SK-N-SH (cell line): ENCODE measurements at places on chromosomes 5 and 9. TPM values are rescaled to one million over a fixed set of nuclear protein-coding genes. Genes with fewer than 3 reads are reported as not detected.
A peak's percentile ranks its signal among the peaks of the same experiment; 100 is the strongest.

DNA sequence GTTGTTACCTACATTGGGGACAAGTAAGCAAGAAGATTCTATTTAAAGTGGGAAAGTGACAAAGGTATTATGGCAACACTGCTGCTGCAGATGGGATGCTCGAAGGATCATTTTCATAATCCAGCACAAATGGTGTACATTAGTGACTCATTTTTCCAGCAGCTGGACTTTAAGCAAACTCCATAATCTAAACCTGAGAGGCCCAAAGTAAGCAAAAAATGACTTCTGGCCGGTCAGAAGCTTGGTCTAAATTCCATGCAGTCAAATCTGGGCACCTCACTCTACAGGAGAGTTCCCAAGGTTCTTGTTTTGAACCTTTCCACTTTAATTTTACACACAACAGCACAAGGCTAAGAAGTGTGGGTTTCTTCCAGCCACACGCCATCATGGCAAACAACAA, 43.6 kb upstream of the TRAF1 start:
- DNase-seq = no peak

DNA sequence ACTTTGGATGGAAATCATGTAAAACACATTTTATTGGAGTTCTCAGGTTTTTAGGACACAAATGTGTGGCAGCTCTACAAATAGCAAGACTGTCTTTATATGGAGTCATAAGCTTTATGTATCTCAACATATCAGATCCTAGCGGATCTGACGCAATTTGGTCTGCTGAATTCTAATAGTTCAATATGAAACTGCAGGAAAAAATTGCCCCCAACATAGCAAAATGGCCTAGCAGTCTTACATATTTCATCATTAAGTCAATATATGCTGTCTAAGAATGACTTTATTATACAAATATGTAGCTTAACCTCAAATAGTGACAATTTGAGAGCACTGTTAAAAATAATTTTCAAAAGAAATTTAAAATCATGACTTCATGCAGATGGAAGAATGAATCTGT, 244.3 kb downstream of the TAF11L14 start:
- DNase-seq = no peak

- no peak for DNase-seq
Measured at GRCh38 chr9:94741866-94742265, 15.4 kb downstream of the AOPEP start.

DNA sequence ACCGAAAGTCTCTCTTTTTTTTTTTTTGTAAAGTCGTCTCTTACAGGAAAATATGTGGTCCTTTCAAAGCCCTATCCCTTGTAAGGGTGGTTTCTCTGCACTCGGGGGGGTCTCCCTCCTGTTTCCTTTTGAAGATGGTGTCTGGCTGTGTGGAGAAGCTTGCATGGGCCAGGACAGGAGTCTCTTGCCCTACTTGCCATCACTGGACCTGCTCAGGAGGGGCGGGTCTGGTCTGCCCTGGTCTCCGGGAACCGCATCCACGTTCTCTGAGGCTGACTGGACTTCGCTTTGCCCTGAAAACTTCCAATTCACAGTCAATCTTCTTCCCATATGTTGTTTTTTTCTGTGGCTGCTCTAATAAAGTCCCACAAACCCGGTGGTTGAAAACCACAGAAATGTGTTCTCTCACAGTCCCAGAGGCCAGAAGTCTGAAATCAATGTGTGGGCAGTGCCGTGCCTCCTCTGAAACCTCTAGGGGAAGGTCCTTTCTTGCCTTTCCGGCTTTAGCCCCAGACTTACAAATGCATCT, 92.9 kb upstream of the IER5L start:
- no peak for DNase-seq

- no peak for DNase-seq
Measured at GRCh38 chr9:100803956-100804355, 224.6 kb upstream of the PLPPR1 start.

DNA sequence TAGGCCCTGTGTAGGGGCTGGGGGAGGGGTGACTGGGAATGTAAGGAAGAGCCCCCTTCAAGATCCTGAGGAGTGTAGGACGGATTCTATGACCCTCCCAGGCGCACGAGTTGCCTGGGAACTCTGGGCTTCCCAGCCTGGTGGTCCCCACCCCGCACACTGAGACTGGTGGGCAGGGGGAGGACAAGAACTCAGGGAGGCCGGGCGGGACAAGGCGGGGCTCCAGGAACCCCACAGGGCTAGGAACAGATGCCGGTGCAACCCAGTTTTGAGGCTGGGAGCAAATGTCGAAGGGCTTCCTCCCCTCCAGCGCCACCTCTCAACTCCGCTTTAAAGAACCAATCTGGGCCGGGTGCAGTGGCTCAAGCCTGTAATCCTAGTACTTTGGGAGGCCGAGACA, 1.3 kb upstream of the VDAC1 start:
- no peak for DNase-seq

DNA sequence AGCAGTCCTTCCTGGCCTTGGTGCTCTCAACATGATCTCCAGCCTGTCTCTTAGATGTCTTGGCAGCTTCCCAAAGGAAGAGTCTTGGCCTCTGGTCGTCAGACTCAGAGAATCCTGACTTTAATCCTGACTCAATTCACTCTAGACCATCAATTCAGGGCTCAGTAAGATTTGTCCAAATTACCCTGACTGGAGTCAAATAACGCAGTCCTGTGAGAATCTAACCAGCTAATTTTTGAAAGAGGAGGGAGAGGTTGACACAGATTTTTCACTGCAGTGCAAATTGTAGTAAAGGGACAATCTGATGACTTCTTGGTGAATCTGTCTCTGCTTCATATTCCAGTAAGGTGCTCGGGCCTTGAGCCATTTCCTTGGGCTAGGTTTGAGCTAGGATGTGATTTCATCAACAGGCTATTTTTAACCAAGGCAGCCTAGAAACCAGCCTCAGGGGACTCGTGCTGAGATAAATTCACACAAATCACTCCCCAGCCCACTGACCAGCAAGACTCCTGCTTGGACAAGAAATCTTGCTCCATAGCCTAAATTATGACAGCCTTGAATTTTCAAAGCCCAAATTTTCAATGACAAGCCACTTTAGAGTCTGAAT, 257.4 kb downstream of the ENC1 start:
- peak; percentile 19 for DNase-seq

DNA sequence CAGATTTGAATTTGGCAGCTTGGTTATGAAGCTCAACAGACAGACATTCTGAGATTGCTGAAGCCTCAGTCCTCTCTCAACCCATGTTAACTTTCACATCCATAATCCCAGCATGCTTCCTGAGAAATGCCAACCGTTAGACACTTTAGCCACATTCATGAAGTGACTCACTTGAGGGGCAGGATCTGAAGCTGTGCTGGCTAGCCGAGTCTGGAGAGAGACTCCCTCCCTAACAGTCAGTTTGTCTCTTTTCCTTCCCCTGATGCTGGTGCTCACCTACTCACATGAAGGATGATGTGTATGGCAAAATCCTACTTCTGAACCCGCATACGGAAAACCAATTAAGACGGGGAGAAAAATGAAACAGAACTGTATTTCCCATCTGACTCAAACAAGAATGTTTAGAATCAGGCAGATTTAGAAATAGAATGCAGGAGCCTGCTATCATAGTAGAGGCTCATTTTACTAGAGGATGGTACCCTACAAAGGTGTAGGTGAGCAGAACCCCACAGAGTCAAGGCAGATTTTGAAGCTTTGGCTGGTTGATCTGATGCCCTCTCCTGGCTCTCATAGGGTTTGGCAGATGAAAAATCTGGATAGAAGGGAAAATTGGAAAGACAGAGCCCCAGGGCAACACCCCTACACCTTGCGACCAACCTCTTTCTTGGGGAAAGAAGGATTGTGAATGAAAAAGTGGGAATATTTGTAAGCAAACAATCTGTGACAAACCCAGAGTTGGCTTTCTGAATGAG, 150.9 kb upstream of the LHFPL2 start:
- no peak for DNase-seq

GRCh38 chr5:4882186-4882585, 257.9 kb upstream of the ADAMTS16 start:
- DNase-seq = no peak

- no peak for DNase-seq
Measured at GRCh38 chr9:100104314-100104713, 5.3 kb downstream of the INVS start.

DNA sequence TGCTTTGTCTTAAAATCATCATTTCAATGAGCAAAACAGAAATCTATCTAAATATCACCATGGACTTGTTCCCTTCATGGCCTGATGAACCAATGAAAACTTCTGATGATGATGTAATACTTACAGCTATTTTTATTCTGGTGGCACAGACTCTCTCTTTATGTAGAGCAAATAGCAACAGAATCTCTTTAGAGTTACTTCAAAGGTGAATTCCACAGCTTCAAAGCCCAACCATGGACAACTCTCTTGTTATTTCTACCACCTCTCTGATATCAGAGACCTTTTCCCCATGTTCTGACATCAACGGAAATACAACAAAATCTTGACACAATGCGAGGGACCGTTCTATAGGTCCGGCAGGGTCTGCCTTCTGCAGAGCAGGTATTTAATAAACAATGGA, 70.1 kb downstream of the RETREG1 start:
- no peak for DNase-seq

DNA sequence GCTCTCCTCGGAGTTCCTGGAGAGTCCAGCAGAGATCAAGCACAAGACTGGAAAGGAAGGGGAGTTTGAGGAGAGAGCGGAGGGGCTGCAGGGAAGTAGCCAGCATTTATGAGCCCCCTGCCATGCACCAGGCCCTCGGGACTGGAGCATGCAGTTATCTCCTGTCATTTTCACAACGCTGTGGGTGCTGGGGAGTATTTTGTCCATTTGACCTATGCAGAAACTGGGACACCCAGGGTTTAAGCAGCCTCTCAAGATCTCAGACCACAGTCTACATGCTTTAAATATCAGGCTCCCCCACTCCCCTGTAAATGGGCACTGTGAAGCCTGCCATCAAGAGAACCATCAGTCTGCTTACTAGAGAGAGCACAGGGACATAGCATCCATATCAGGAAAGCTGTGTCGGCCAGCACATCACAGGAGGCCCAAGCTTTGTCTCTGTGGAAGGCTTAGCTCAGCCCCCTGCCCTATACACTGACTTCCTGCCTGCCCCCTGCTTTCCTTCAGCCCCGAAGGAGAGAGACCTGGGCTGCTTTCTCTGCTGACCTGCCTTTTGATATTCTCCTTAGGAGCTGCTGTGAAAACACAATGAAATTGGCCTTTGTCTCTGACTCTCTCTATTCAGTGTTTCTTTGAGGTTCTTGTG, 7.3 kb downstream of the FOXI1 start:
- no peak for DNase-seq

DNA sequence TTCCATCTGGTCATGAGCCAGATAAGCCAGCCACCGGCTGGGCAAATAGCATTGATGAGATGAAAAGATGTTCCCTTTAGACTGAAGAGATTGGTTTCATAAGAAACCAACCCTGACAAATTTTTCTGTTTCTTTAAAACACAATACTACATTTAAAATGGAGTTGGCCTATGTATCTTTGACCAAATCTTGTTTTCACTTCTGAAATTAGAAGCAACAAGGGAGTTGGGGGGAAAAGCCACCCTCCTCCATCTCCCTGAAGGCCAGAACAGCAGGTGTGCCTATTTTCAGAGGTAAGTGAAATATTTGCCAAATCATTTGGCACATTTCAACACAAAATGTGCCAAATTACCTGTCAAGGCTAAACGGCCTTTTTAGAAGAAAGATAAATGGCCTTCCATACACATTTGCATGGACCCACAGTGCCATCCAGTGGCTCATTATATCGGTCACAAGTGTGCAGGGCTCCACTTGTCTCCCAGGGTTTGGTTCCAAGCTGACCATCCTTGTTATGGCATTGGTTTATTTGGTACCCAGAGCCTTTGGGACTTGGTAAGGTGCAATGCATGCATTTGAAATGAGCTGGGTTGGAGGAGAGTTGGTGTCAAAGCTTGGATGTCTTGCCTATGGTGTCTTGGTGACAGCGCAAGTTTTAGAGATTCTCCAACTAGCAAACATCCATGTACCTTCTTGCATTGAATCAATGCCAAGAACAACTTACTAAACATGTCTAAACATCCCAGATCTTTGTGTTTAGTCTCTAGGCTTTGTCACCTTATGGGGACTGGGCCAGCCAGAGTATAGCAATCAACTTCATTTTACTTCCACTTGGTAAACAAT, 372.0 kb upstream of the KIF2A start:
- DNase-seq = peak; percentile 62

- no peak for DNase-seq
Measured at GRCh38 chr5:91219091-91219802, 163.9 kb downstream of the ARRDC3 start.

DNA sequence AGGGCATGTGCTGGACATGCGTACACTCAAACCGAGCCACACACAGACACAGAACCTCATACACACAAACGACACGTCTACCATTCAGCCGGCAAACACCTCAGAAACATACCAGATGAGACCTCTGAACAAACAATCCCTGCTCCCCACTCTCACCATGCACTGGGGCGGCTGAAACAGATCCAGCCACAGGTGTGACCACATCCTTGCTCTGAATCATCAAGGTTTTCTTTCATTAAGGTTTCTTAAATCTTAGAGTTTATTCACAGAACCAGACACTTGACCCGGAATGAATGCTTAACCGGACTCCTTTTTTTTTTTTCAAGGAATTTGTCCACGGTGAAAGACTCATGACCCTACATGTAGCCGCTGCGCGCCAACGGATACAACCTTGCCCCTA, 26.2 kb downstream of the TERT start:
- DNase-seq = no peak

GRCh38 chr9:10032166-10032565, 580.6 kb downstream of the PTPRD start:
- no peak for DNase-seq

The ARL14EPL gene
- polyA plus RNA-seq = not detected in 2 replicates

The CCL27 gene
- 0.10 TPM in 1 of 2 replicates, not detected in the other for polyA plus RNA-seq

The PPP2R2B gene
- 11.4 and 11.9 TPM in 2 replicates for polyA plus RNA-seq

The SLC36A2 gene
- not detected in 2 replicates for polyA plus RNA-seq

The TERT gene
- 1.8 and 2.4 TPM in 2 replicates for polyA plus RNA-seq

The LPAR1 gene
- 9.4 and 12.3 TPM in 2 replicates for polyA plus RNA-seq
